T-helper 1 cell treated with Interleukin-12 subunit alpha and Interleukin-12 subunit beta and Interleukin-4 antibody, amounts not matched to agents 30 ng/mL and 1 ng/mL, for 36 hours (primary cell): ENCODE measurements at places on chromosomes 6 and 20. TPM values are rescaled to one million over a fixed set of nuclear protein-coding genes. Genes with fewer than 3 reads are reported as not detected.

TMEM151B gene
- not detected in 2 replicates for total RNA-seq

PDYN gene
- total RNA-seq: not detected in 2 replicates

PTCRA gene
- total RNA-seq: not detected in 2 replicates

PRL gene
- total RNA-seq: not detected in 2 replicates

CCM2L gene
- total RNA-seq: not detected in 2 replicates

DCDC2 gene
- total RNA-seq: not detected in 2 replicates

ULBP3 gene
- total RNA-seq: 0.81 and 0.98 TPM in 2 replicates

RNF182 gene
- total RNA-seq: not detected in 2 replicates

SALL4 gene
- total RNA-seq: 0.12 and 0.29 TPM in 2 replicates

EYS gene
- not detected in 2 replicates for total RNA-seq

ZNF165 gene
- 0.29 and 0.44 TPM in 2 replicates for total RNA-seq

SNAP91 gene
- total RNA-seq: not detected in 2 replicates

JPH2 gene
- total RNA-seq: not detected in 2 replicates

HDGFL1 gene
- not detected in 2 replicates for total RNA-seq

LY6G6C gene
- total RNA-seq: 0.41 TPM in 1 of 2 replicates, not detected in the other

BMP5 gene
- total RNA-seq: not detected in 2 replicates

POM121L2 gene
- total RNA-seq: not detected in 2 replicates

GABRR1 gene
- not detected in 2 replicates for total RNA-seq

NEURL2 gene
- total RNA-seq: 1.5 TPM in 2 replicates
